ENCODE measurements at places on chromosomes 1 and 21.

GRCh38 chr21:30590297-30590696, at the start of gene KRTAP22-2:
Gene KRTAP22-2, minus strand, starts transcription at chr21:30590397.
- no peak for DNase-seq

- peak; percentile 80 for DNase-seq
Observed at GRCh38 chr1:180912211-180912800, 391 bp upstream of the KIAA1614 start.

DNA sequence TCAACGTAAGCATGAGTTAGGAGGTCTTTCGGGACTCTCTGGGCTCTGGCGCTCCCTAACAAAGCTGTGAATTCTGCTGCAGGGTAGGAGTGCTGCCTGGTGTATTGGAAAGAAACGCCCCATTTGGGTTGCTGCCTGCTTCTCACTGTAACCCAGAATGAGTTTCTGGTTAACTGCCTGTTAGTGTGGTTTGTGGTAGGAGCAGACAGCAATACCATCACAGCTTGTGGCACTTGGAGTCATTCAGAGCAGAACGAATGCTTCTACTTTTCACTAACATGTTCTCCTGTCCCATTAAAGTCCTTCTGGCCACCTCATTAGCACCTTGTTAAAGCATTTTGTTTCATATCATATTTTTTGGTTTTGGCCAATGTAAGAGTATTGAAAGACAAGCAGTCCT, 18.1 kb downstream of the MAP3K7CL start:
- DNase-seq = no peak

DNA sequence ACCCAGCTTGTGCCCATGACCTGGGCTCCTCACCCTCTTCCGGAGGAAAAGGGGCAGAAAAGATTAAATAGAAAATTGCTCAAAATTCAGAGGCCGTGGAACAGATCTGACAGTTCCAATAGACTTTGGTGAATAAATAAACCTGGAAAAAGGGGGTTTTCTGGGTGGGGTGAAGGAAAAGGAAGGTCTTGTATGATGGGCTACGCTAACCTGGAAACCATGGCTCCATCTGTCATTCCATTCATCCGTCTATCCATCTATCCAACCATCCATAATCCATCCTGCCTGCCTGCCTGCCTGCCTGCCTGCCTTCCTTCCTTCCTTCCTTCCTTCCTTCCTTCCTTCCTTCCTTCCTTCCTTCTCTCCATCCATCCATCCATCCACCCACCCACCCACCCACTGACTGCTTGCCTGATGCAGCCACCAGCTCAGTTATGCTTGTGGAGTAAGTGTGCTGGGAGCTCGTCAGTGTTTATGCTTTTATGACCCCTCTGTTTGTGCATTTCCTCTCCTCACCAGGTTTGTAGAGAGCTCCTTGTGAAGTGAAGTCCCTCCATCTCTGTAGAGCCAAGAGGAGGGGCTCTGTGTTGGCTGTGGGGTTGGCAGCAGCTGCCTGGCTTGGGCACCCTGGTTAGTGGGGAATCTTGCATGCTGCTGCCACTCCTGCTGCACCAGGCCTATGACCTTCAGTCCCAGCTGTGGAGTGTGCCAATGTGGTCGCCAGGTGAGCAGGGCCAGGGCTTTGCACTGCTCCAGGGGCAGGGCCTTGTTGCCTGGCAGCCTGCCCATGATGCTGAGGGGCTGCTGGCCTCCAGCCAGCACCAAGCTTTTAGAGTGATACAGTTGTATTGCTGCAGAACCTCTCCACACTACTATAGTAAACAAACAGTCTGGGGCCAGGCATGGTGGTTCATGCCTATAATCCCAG, 16.0 kb upstream of the POU3F1 start:
- DNase-seq = no peak
